Endothelial cell (in vitro differentiated cells): ENCODE measurements at places on chromosomes 12 and 14. TPM values are rescaled to one million over a fixed set of nuclear protein-coding genes. Genes with fewer than 3 reads are reported as not detected.

DNA sequence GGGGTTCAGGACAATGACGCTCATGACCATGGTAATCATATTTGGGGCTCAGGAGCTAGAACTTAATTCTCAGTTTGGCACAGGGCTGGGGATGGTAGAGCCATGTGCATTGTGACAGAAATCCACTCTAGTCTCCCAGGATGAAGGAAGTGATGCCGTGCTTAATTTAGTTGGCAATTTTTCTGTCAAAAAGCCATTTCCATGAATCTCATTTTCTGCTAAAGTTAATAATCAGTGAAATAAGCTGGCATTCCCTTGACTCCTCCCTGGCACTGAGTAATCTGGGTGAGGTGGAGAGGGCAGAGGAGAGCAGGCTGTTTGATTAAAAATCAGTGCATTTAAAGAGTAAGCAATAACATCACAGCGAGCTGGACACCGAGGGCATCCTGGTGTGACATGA, 45.0 kb upstream of the GPR68 start:
- peaks cover 43% of the 10 kb centered on the region for H3K36me3 ChIP-seq
- H3K4me1 ChIP-seq: no peaks in the 10 kb centered on the region
- no peak for DNase-seq
- H3K4me3 ChIP-seq: no peak overlapping the region

GRCh38 chr14:93263416-93263815, 56.4 kb downstream of the UBR7 start:
- no peaks in the 10 kb centered on the region for H3K27me3 ChIP-seq
- H3K4me3 ChIP-seq: no peak overlapping the region
- H3K36me3 ChIP-seq: peaks cover 8% of the 10 kb centered on the region
- DNase-seq: no peak
- H3K4me1 ChIP-seq: peaks cover 12% of the 10 kb centered on the region

DNA sequence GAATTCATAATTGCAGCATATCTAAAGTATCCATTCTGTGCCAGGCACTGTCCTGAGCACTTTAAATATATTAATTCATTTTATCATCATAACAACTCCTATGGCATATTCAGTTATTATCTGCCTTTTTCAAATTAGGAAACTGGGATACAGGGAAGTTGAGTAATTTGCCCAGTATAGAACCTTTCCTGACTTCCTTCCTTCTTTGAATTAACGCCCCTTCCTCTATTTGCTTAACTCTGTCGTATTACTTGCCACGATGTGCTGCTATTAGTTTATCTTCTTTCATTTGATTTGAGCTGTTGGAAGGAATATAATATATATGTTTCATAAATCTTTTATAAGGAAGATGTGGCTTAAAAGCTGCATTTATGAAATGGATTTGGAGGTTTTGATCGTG, 25.4 kb upstream of the FAM177A1 start:
- H3K4me1 ChIP-seq: peaks cover 5% of the 10 kb centered on the region
- DNase-seq: no peak
- peak overlapping the region; percentile 21 for H3K4me3 ChIP-seq
- no peak overlapping the region for H3K27ac ChIP-seq
- no peaks in the 10 kb centered on the region for H3K27me3 ChIP-seq
- peaks cover 25% of the 10 kb centered on the region for H3K36me3 ChIP-seq

GRCh38 chr12:70467918-70468733, 102.0 kb downstream of the KCNMB4 start:
- no peak for DNase-seq
- H3K4me3 ChIP-seq: peak overlapping the region; percentile 57
- no peaks in the 10 kb centered on the region for H3K4me1 ChIP-seq
- H3K36me3 ChIP-seq: peaks cover 13% of the 10 kb centered on the region

DNA sequence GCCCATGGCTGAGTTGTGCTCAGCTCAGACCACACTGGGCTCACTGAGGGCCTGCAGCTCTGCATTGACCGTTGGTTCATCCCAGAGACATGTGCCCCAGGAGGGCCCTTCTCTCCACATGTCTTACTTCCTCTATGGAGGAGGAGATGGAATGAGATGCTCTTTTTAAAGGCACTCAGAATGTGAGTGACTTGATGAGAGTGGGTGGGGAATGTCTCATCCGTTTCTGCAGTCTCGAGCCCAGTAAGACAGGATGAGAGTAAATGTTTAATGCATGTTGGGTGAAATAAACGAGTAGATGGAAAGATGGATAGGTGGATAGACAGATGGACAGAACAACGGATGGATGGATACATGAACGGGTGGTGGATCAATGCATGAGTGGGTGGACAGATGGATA, 68.8 kb upstream of the NOS1 start:
- H3K4me1 ChIP-seq: no peaks in the 10 kb centered on the region
- H3K27me3 ChIP-seq: peaks cover 3% of the 10 kb centered on the region
- DNase-seq: no peak
- H3K4me3 ChIP-seq: no peak overlapping the region
- H3K36me3 ChIP-seq: no peaks in the 10 kb centered on the region
- no peak overlapping the region for H3K27ac ChIP-seq

DNA sequence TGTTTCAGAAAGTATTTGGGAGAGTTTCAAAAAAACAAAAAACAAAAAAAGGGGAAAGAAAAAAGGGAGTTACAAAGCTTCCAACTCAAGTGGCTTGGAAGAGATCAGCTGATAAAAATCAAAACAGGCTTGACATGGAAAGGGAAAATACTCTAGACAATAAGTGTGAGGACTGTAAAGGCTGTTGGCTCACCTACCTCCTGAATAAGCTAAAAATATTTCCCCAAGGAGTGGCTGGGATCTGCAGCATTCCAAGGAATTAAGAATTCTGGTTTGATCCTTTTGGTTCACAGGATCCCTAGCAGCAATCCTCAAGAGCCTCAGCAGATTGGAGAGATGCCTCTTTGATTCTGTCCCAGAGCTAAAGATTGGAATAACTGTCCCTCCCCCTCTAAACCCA, 11.2 kb upstream of the AJUBA start:
- no peak overlapping the region for H3K4me3 ChIP-seq
- H3K4me1 ChIP-seq: peaks cover 7% of the 10 kb centered on the region
- H3K36me3 ChIP-seq: no peaks in the 10 kb centered on the region
- no peak overlapping the region for H3K27ac ChIP-seq
- no peak for DNase-seq

GRCh38 chr14:22901799-22902198, 17.1 kb downstream of the RBM23 start:
- H3K36me3 ChIP-seq: peaks cover 48% of the 10 kb centered on the region
- no peaks in the 10 kb centered on the region for H3K27me3 ChIP-seq
- no peak overlapping the region for H3K27ac ChIP-seq
- H3K4me1 ChIP-seq: peaks cover 11% of the 10 kb centered on the region

DNA sequence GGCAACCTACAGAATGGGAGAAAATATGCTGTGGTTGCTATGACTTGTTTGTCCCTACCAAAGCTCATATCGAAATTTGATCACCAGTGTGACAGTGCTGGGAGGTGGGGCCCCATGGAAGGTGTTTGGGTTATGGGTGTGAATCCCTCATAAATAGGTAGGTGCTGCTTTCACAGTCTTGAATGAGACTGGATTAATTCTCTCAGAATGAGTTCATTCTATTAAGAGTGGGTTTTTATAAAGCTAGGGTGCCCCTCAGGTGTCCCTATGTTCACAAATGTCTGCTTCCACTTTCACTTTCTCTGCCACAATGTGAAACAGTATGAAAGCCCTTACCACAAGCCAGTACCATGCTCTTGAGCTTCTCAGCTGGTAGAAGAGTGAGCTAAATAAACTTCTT, 133.5 kb downstream of the CPNE8 start:
- no peaks in the 10 kb centered on the region for H3K4me1 ChIP-seq
- no peaks in the 10 kb centered on the region for H3K27me3 ChIP-seq
- no peak overlapping the region for H3K4me3 ChIP-seq
- no peak overlapping the region for H3K27ac ChIP-seq
- DNase-seq: no peak
- H3K36me3 ChIP-seq: no peaks in the 10 kb centered on the region

- H3K27me3 ChIP-seq: no peaks in the 10 kb centered on the region
- no peaks in the 10 kb centered on the region for H3K4me1 ChIP-seq
- DNase-seq: no peak
- no peaks in the 10 kb centered on the region for H3K36me3 ChIP-seq
These were observed 9.5 kb downstream of the DCN start for GRCh38 chr12:91173124-91173523.

DNA sequence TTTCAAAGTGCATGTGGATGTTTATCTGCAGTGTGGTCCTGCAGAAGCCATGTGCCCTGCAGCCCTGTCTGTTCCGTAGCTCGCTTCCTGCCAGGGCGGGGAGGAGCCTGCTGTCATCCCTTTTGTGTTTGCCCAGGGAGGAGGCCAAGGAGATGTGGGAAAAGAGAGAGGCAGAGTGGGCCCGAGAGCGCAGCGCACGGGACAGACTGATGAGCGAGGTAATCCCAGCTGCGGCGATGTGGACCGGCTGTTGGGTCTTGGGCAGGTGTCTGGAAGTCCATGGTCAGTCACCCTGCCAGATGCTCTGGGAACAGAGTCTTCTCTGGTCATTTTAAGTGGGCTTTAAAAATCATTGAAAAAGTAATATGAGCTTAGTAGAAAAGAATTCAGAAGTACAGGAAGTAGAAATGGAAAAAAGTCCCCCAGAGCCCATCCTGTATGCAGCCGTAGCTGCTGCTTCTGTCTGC, 12.8 kb downstream of the TCHP start:
- H3K4me3 ChIP-seq: no peak overlapping the region
- H3K27ac ChIP-seq: no peak overlapping the region
- peaks cover 2% of the 10 kb centered on the region for H3K27me3 ChIP-seq

DNA sequence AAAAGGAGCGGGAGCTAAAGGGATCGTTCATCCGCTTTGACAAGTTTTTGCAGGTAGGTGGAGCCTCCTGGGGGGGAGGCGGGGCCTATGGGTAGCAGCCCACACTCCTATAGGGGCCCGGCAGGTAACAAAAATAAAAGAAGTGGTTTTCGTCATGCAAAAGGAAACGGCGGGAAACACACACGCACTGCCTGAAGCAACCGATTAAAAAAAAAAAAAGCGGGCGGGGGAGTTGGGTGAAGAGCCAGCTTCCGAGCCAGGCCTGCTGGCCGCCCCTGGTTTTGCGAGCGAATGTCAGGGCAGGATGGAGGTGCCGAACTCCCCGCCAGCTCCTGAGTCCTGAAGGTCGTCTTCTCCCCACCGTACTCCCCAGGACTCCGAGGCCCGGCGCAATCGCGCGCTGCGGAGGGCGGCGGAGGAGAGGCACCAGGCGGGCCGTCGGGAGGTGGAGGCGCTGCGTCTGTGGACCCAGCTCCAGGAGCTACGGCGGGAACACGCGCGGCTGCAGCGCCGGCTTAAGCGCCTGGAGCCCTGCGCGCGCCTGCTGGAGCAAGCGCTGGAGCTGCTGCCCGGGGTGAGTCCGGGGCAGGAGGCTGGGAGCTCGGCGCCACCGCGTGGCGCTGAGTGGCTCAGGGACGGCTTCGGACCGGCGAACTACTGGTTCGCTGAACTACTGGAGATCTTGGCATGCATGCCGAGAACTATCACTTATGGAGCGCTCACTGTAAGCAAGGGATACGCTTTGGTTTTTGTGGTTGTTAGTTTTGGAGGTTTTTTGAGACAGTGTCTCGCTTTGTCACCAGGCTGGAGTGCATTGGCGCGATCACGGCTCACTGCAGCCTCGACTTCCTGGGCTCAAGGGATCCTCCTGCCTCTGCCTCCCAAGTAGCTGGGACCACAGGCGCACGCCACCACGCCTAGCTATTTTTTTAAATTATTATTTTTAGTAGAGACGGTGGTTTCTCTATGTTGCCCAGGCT, 3.6 kb downstream of the CFAP73 start:
- H3K27ac ChIP-seq: no peak overlapping the region
- peaks cover 6% of the 10 kb centered on the region for H3K4me1 ChIP-seq
- H3K4me3 ChIP-seq: no peak overlapping the region
- peaks cover 16% of the 10 kb centered on the region for H3K36me3 ChIP-seq

DNA sequence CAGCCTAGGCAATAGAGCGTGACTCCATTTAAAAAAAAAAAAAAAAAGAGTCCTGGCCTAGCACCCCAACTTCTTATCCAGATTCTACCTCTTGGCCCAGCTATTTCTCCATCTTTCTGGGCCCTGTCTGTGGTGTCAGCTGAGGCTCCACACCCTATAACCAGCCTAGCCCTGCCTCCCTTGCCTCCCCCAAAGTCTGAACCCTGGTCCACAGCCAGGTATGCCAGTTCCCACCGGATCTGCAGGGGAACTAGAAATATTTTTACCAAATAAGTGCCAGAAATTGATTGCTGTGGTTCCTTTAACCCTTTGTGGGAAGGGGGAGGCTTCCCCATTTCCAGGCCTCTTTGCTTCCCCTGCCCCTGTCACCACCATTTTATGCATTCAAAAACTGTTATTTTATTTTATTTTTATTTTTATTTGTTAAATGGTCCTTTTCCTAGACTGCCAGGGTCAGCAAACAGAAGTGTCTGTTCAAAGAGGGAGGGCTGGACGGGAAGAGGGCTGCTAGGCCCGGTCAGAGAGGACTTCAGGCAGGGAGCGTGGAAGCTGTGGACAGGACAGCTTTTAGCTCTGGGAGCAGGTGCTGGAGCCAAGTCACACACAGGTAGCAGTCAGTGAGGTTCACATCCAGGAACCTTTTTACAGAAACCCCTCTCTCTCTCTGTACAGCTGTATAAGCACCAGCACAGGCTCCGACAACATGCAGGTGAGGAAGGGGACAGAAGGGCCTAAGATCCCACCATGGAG, 23.2 kb downstream of the TTC9 start:
- peaks cover 33% of the 10 kb centered on the region for H3K4me1 ChIP-seq
- no peak overlapping the region for H3K27ac ChIP-seq
- no peak overlapping the region for H3K4me3 ChIP-seq
- DNase-seq: no peak

The C1RL gene
- 62.3 TPM for total RNA-seq

The CLEC2A gene
- not detected for total RNA-seq

The SYT1 gene
- 13.0 TPM for total RNA-seq
